CD4-positive, alpha-beta T cell treated with Interleukin-15 for 1 hour (primary cell): ENCODE measurements at places on chromosomes 2 and 18.

DNA sequence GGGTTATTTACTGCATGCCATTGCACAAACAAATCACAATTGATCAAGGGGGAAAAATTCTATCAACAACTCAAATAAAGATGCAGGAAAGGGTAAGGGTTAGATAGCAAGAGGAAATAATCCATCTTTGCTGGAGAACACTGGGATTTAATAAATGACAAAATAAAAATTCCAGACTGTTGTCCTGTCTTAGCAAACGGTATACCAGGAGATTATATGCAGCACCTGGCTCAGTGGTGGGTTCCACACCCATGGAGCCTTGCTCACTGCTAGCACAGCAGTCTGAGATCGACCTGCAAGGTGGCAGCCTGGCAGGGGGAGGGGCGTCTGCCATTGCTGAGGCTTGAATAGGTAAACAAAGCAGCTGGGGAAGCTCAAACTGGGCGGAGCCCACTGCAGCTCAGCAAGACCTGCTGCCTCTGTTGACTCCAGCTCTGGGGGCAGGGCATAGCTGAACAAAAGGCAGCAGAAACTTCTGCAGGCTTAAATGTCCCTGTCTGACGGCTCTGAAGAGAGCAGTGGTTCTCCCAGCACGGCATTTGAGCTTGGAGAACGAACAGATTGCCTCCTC is 296.5 kb upstream of the THSD7B start:
- no peak for DNase-seq

DNA sequence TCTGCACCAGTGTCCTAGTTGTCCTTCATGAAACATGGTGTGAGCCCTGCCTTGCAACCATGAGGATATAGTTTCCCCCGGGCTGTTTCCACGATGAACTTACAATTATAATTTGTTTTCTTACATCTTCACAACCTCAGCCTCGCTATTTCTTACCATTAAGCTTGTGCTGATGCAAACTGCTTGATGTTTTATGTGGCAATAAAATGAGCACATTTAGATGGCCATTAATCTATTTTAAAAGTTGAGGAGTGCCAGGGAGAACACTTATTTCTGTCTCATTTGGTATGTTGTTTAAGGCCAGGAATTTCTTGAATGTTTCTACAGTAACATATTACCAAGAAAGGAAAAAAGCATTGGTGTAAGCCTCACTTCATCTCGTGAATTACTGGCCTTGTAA is 214.5 kb upstream of the SLC8A1 start:
- no peak for DNase-seq

GRCh38 chr18:63971320-63972001 is 1.6 kb downstream of the SERPINB8 start:
- no peak for DNase-seq

DNA sequence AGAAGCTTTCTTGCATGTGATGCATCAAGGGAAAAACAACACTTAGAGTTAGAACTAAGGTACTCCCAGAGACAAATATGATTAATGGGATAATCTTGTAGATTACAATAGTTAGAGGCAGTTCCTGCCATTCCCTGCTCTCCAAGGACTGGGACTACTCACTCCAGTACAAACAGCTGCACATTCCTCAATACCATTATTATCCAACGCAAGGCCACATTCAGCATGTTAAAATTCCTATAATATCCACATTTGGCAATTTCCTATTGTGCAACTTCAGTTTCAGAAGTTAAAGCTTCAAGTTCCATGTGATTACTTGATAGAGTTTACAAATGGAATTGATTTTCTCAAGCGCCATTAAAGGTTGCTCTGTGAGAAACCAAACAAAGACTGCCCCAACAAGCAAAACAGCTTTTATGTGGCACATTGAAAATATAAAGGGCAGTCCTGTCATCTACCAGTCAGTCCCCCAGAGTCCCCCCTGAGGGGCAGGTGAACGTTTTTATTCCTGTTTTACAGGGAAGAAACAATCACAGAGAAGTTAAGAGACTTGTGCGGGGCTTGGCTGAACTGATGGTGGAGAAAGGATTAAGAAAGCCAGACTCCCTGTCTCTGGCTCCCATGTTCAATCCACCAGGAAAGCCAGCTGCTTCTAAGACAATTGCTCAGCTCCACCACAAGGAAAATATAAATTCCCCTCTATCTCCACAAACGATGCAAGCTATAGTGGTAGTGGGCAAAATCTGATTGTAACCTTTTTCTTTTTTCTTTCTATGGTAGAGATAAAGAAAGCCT is 72.6 kb downstream of the TXNL1 start:
- no peak for DNase-seq

DNA sequence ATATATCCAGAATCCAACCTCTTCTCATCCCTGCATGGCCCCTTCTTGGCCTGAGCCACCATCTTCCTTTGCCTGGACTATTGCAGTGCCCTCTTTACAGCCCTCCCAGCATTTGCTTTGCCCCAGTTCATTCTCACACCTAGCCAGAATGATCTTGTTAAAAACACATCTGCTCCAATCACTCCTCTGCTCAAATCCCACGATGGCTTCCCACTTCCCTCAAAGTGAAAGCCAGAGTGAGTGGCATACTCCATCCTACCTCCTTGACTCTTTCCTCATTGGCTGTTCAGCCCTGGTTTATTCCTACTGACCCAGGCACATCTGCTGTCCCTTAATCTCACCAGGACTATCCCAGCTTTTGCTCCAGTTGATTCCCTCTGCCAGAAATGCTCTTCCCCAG is 14.7 kb downstream of the SULT6B1 start:
- no peak for DNase-seq

- DNase-seq = no peak
Observed at GRCh38 chr18:13987956-13988355, 72.6 kb upstream of the MC2R start.

DNA sequence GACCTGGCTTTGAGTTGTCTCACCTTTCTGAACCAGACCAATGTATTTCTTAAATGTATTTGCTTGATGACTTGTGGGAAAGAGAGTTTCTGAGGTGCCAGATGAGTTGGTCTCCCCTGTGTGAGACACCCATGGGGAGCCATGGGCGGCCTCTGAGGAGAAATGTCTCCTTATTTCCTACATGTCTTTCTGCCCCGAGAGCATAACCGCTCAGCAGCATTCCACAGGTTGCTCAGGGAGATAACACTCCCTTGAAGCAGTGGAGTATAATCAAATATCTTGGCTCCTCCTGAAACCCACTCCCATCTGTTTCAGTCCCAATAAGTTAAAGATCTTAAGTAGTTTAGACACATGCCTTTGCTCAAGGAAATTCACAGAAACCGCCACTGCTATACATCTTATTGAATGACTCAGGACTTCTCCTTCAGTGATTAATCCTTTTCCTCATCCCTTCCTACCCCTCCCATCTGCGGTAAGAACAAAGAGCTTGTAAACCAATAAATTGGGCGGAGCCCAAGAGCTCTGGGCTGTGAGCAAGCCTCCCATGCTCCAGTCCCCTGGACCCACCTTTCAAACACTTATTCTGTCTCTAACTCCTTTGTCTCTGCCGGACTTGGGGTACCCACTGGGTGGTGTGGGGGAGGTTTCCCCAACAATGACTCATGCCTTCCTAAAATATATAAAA is 285.5 kb upstream of the LRRTM4 start:
- no peak for DNase-seq

GRCh38 chr2:182887093-182887492 is 20.7 kb upstream of the FRZB start:
- no peak for DNase-seq

DNA sequence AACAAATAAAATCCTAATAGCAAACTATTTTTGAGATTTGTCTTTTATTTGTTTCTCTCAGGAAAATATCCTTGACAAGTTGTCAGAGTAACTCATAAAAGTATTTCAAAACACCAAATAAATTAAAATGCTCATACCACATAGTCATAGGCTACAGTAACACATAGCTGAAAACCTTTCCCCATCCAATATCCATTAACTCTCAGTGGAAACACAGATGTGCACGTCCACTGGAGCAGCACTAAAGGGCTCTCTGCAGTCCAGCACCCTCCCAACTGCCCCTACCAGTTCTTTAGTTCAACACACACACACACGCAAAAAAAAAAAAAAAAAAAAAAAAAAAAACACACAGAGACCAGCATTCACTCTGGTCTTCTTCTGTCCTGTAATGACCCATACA is 879 bp upstream of the XDH start:
- DNase-seq = no peak

DNA sequence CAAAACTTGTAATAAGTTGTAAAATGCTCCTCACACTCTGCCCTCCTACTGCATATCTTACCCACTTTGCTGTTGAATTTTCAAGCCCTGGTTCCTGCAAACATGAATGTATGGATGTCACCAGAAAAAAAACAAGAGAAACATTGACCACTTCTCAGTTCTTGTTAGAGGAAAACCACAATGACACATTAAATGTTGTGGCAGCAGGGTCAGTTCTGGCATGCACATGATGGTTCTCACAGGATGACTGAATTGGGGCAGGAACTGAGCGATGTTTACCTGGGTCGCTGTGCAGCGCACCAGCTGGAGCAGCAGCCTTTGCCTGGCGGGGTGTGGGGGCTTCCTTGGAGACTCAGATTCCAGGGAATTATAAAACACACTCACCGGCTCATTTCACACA is 14.0 kb upstream of the PRKCE start:
- no peak for DNase-seq

GRCh38 chr2:232292395-232293154 is 86.0 kb upstream of the ALPP start:
- peak; percentile 56 for DNase-seq

GRCh38 chr2:18824325-18824790 is 235.0 kb upstream of the NT5C1B start:
- DNase-seq = no peak

DNA sequence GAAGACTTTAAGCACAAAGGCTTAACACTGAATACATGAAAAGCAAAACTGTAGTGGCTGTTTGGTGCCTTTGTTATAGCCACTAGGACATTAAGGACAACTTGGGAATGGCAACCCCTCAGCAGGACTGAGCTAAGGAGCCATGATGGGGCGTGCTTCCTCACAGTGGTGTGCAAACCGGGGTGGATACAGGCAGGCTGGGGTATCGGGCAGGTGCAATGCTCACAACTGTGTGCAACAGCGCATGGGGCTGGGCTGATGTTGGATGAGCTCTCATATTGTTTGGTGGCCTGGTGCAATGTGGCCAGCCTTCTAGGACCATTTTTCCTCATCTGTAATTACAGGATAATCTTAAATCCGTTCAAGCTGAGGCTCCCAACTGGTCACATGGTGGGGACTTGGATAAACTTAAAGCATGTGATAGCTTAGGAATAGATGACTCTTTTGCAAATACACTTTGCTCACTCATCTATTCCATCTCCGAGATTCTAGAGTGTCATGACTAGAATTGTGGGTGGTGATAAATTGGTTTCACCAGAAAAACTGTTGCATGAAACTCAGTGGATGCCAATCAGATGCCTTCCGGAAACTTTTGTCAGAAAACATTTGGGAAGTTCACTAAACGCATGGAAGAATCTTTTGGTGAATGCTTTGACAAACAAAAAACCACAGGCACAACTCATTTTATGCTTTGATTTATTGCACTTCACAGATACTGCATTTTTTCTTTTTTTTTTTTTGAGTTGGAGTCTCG is 116.5 kb downstream of the PXDN start:
- no peak for DNase-seq

GRCh38 chr2:221485503-221485870 is 86.6 kb downstream of the EPHA4 start:
- no peak for DNase-seq

DNA sequence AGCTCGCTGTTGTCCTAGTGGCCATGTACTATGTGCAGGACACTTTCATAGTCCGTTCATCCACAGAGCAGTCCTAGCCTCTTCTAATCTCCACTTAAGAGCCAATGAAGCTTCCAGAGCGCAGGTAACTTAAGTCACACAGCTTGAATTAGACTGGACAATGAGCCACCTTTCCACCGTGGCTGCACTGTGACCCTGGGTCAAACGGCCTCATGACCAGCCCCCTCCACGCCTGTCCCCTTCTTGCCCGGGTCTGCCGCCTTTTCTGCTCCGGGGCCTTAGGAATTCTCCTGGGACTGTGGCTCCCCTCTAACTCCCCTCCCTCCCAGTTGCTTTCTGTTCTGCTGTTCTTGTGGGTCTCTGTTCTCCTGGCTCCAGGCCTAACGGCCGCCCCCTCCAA is 8.4 kb upstream of the PRKCE start:
- no peak for DNase-seq

GRCh38 chr2:226274143-226274542 is 525.5 kb downstream of the IRS1 start:
- no peak for DNase-seq

- no peak for DNase-seq
Observed at GRCh38 chr2:88019985-88020384, 3.6 kb upstream of the RNU2-63P start.

DNA sequence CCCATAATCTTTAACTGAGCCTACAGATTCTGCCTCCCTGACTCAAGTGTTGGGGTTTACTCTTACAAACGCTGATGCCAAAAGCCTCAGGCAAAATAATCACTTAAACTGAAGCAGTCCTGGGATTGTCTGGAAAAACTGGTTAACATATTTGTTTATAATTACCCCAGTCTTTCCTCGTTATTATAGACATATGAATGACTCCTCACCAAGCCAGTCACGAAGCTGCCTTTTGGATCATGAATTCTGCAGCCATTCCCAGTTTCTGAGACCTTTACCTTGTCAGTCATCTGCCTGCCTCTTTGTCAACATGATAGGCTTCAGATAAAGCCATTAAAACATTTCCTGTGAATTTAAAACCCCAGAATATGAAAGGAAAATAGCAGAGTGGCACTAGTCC is 46.4 kb downstream of the MREG start:
- no peak for DNase-seq

DNA sequence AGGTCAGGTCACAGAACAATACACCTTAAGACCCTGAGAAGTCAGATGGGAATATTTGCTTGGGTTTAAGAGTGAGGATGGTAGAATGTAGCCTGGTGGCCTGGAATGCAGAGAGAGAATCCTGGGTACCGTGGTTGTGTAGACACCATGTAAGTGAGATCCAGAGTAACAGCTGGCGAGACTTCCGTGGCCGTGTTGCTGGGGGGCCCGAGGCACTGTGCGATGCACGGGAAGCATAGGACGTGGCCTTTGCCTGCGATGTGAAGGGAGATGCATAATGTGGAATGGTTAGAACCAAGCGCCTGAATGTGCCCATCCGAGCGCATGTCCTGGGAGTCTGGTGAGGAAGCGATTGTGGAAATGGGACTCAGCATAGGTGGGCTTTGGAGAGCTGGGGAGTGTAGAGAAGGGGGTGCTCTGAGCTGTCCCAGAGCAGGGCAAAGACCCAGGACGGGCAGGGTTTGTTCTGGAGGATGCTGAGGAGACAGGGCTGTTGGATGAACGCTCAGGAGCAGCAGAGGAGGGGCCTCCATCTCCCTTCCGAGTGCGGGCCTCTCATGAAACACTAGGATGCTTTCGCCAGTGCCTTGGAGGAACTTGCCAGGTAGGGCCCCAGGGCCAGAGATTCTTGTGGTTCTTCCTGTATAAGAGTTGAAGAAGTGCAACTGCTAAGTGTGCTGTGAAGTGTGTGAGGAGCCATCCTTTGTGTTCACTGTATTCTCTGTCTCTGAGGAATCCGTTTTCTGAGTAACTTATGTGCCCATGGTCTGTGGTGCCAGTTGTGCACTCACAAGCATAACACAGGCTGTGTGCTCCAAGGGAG is 7.1 kb downstream of the RNF144A start:
- DNase-seq = no peak

- DNase-seq = no peak
Observed at GRCh38 chr18:61694236-61694635, 198.6 kb downstream of the RNF152 start.
